ENCODE measurements at places on chromosomes 5 and 9. TPM values are rescaled to one million over a fixed set of nuclear protein-coding genes. Genes with fewer than 3 reads are reported as not detected.

DNA sequence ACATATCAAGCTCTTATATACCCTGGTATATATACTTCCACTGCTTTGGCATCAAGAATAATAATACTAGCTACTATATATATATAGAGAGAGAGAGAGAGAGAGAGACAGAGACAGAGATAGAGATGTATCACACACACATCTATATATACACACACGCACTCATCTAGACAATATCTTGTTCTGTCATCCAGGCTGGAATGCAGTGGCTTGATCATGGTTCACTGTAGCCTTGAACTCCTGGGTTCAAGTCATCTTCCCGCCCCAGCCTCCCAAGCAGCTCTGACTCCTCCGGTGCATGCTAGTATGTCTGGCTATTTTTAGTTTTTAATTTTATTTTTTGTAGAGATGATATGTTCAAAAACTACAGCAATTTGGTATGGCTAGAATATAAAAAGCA lies 22.5 kb downstream of the ANKHD1 start:
- no peak for DNase-seq

- no peak for DNase-seq
Observed at GRCh38 chr9:97848215-97848479, 4.9 kb upstream of the FOXE1 start.

DNA sequence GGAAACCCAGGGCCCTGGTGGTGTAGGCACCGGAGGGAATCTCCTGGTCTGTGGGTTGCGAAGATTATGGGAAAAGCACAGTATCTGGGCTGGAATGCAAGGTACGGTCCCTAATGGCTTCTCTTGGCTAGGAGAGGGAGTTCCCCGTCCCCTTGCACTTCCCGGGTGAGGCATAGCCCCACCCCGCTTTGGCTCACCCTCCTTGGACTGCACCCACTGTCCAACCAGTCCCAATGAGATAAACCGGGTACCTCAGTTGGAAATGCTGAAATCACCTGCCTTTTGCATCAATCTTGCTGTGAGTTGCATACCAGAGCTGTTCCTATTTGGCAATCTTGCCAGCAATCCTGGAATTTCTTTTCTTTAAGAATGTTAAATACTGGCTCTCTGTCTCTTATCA lies 1429.1 kb downstream of the MAT2B start:
- DNase-seq, result no peak

DNA sequence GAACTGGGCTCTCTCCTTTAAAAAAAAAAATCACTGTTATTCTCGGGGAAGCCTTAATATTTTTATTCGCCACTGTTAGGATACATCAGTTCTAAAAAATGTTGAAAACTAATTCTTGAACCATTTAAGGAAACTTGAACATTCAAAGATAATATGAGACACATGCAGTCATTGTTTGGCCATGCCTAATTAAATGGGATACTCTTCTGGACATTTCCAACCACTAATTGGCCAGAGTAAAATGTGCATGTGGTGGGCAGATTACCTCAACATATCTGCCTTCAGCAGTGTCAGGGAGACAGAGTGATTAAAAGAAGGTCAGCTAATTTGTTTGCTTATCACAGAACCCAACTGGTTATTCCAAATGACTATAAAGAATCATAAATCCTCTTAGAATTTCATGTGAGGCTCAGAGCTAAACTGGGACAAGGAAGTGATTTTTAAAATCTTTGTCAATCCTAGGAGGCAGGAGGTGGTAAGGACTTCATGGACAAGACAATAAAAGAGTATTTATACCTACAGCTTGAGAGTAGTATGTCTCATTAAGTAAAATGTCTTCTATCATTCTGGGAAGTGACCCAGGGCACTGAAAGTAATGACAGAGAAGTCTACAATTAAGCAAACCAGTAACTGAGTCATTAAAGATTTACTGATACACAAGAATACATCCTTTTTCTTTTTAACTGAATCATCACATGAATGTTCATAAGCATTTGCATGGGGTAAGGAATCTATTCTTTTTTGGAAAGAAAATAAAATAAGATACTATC lies 242.9 kb upstream of the TRPM3 start:
- no peak for DNase-seq

DNA sequence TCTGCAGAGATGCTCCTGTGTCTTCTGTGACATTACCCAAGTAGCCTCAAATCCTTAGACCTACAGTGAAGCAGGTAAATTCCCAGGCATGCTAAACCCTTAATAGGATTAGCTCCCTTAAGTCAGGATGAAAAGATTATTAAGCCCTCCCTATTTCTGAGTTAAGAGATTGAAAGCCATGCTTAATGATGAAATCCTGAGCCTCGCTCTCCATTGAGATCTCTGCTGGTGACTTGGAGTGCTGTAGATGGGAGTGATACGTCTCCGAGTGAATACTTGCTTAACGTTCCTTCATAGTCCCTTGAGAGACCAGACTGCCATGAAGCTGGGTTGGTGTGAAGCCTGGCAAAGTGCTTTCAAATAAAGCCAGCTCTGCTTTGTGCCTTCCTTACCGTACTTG lies 34.2 kb downstream of the AOPEP start:
- DNase-seq, result no peak

- DNase-seq, result peak; percentile 48
Observed at GRCh38 chr9:35490155-35490909, 421 bp downstream of the RUSC2 start.

DNA sequence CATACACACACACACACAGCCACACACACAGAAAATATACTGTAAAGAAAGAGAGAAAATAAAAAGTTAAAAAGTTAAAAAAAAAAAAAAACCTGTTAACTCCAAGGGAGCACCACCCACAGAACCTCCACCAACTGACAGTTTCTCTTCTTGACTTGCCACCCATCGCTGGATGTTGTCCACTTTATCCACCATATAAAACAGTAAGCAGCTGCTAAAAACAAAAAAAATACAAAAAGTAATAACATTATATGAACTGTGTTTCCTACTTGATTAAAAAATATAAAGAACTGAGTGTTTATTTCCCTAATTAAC lies 1.2 kb downstream of the PURA start:
- DNase-seq, result no peak

GRCh38 chr9:133149130-133150015 lies 14.3 kb downstream of the GBGT1 start:
- peak; percentile 93 for DNase-seq

- no peak for DNase-seq
Observed at GRCh38 chr5:56543441-56544388, 271.6 kb upstream of the MAP3K1 start.

GRCh38 chr5:110306650-110307049 lies 419.8 kb downstream of the TMEM232 start:
- no peak for DNase-seq

DNA sequence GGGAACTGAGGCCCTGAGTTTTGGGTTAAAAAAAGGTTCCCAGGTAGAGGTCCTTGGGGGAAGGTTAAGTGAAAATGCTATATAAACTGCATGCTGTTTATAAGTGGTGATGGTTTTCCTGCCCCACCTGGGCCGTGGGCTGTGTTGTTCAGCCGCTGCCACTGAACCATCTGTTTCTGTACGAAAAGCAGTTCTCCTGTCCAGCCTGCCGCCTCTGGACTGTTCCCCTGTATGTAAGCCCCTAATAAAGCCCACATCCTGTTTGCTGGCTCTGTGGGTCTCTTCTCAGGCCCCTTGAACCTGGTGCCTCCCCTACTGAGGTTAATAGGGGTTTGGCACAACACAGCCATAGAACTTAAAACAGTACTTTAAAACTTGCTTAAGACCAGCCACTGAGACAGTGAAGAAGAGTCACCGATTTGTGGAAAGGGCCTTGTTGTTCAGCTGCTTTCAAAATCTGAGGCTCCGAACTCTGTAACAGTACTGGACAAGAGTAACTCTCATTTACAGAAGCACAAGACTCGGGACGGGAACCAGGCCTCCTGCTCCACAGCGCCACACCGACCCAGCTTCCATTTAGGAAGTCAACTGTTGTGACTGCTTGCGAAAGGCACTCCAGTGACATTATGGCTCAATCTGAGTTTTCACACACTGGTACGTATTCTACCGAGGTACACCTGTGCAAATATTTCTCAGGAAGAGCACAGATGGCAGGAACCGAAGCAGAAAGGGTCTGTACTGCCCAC lies 192.5 kb downstream of the CDK5RAP2 start:
- no peak for DNase-seq

DNA sequence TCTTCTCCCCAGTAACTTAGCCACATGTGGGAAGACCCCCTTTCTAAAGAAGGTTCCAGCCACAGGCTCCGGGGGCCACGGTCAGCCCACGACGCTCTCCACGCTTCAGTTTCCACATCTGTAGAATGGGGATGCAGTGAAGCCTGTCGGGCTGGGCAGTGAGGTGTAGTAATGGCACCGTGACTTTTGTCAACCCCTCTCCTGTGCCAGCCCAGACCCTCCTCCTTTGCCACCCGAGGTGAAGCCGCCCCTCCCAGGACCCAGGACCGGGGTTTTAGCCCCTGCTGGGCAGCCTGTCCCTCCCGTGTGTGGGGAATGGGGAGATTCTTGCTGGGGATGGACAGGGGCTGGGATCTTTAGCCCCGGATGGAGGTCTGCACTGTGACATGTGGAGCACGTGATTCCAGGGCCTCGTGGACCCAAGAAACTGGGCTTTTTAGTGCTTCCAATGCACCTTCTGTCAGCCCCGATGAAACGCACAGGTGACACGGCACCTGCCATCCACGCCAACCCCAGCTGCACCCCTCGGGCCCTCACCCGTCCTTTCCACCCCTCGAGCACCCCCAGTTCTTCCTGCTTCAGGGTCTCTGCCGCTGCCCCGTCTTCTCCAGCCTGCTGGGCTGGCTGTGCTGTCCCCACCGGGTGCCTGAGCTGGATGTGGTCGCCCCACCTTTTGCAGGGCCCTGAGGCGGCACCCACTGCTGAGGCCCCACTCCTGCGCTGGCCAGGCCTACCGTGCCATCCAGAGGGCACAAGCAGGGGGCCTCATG lies 13.4 kb upstream of the RNU6ATAC start:
- no peak for DNase-seq

DNA sequence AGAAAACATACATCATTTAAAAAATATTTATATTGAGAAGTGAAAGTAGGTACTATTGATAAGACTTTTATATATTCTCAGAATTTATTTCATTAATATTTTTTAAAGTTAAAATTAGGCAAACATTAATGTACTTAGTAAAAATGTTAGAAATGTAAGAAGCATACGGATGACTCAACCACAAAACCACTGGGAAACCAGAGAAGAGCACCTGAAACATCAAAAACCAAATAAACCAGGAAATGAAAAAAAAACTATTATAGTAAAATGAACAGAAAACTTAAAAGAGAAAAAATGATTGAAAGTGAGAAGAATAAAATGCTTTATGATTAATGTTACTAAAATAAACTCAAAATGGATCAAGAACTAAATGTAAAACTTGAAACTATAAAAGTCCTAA lies 233.2 kb upstream of the DAB2 start:
- DNase-seq, result no peak

- no peak for DNase-seq
Observed at GRCh38 chr9:78021697-78022096, 9.9 kb downstream of the GNAQ start.

- DNase-seq, result no peak
Observed at GRCh38 chr9:119951090-119951489, 581.9 kb upstream of the BRINP1 start.

DNA sequence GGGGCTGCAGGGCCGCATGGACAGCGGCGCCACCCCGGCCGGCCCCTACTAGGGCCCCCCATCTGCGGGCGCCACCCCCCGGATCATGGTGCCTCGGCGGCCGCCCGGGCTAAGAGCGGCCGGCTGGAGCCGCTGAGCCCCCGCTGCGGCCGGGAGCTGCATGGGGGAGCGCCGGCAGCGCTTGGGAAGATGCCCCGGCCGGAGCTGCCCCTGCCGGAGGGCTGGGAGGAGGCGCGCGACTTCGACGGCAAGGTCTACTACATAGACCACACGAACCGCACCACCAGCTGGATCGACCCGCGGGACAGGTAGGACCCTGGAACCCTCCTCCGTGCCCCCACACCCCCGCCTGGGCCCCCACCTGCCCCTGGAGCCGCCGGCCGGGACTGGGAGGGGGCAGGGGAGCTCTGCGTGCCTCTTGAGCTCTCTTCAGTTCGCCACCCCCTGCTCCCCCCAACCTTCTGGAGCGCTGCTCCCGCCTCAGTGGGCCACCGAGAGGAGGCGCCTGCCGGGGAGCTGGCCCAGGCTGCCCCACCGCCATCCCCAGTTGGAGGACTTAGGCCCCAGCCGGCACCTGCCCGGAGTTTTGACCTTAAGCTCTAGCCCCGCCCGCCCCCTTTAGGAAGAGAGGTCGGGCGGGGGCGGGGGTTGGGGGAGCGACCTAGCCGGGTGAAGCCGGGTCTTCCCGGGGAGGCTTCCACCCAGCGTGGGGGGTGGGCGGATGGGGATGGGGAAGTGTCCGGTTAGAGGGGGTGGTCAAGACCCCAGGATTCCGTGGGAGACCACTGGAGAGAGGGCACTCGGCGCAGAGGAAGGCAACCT lies 730 bp downstream of the WWC1 start:
- peak; percentile 35 for DNase-seq

- no peak for DNase-seq
Observed at GRCh38 chr5:122062205-122062604, 15.9 kb downstream of the LOX start.

The IL13 gene
- not detected for total RNA-seq

The NDST1 gene
- total RNA-seq, result 56.0 TPM

The CDC23 gene
- total RNA-seq, result 16.6 TPM

The FCN2 gene
- not detected for total RNA-seq

The RASGRF2 gene
- 1.6 TPM for total RNA-seq

The GPSM1 gene
- total RNA-seq, result 15.8 TPM

The PCDHGB6 gene
- 8.0 TPM for total RNA-seq

The FGF1 gene
- not detected for total RNA-seq

The DMRT3 gene
- total RNA-seq, result not detected
